Fibroblast of mammary gland (primary cell): ENCODE measurements at places on chromosomes 1 and 21.

- DNase-seq, result no peak
Observed at GRCh38 chr1:93501399-93501798, 53.5 kb downstream of the FNBP1L start.

DNA sequence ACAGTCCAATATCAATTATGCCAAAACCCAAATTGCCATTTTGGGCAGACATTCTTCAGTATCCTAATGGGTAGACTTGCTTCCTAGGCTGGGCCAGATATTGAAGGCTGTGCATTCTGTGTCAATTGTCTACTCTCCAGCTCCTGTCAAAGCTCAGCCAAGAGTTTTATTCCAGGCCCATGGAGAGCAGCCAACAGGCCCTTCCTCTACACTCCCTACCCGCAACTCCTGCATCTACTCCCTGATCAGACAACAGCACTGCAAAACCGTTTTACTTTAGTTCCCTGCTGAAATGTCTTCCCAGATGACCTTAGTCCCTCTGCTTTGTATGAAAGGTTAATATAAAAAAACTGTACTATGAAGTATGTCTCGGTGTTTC lies 6.6 kb upstream of the ADORA3 start:
- DNase-seq, result no peak

DNA sequence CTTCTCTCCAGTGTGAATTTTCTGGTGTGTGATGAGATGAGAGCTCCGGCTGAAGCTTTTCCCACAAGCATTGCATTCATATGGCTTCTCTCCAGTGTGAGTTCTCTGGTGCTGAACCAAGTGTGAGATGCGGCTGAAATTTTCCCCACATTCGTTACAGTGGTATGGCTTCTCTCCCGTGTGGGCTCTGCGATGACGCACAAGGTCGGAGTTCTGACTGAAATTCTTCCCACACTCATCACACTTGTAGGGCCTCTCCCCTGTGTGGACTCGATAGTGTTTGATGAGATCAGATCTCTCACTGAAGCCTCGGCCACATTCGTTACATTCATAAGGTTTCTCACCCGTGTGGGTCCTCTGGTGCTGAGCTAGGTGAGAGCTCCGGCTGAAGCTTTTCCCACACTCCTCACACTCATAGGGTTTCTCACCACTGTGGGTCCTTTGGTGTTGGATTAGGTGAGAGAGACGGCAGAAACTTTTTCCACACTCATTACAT lies 7.4 kb downstream of the ZNF436 start:
- peak; percentile 27 for DNase-seq

DNA sequence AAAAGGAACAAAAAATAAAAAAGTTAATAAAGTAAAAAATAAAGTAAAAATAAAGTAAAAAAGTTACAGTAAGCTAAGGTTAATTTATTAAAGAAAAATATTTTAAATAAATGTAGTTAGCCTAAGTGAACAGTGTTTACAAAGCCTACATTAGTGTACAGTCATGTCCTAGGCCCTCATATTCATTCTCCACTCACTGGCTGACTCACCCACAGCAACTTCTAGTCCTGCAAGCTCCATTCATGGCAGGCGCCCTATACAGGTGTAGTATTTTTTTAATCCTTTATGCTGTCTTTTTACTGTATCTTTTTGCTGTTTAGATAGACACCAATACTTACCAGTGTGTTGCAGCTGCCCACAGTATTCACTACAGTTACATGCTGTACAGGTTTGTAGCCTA lies 12.4 kb downstream of the ADAR start:
- peak; percentile 63 for DNase-seq

DNA sequence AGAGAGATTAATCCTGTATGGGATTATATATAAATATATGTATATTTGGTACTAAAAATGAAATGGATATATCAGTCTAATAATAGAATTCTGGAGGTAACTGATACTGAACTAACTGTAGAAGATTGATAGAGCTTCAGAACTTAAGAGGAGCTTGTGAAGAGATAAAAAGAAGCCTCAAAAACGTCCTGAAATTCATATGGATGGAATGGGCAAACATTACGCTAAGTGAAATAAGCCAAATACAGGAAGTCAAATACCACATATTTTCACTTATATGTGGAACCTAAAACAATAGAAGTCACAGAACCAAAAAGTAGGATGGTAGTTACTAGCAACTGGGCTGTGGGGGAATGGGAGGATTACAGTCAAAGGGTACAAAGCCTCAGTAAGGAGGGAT lies 36.0 kb upstream of the ADGRL4 start:
- no peak for DNase-seq

DNA sequence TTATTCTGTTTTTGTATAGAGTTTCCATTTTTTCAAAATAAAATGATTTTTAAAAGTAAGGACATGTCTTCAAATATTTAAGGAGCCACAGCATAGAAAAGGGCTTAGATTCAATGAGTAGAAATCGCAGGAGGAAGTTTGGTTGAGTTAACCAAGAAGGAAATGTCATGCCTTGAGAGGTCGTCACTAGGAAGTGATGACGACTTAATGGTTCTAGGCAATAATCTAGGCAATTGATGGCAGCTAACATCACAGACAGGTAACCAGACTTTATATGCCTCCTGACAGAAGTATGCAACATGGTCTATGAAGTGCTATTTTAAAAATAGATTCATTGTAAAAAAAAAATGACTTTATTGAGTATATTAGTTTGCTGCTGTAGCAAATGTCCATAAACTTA lies 32.1 kb upstream of the TP53BP2 start:
- no peak for DNase-seq

GRCh38 chr21:40194185-40194980 lies 327.1 kb downstream of the PCP4 start:
- DNase-seq, result no peak

GRCh38 chr1:84749427-84749826 lies 59.2 kb upstream of the SSX2IP start:
- DNase-seq, result no peak
